ENCODE measurements at places on chromosomes 2 and 18.

DNA sequence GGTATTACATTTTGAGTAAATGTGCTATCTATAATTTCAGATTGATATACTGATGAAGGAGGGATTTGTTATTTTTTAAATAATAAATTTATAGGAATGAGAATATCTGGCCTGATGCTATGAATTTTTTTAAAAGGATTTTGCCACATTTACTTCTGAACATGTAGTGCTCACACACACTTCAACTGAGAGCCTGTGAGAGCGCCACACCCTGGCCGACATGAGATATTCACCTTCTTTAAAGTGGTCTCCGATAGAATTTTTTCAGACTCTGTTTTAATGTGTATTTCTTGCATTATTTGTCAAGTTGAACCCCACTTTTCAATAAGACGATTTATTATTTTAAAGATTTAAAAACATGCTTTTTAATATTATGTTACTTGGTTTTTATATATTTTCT, 813.3 kb downstream of the DCC start:
- no peak for DNase-seq

- no peak for DNase-seq
Observed at GRCh38 chr18:58242435-58242834, 198.4 kb downstream of the NEDD4L start.

DNA sequence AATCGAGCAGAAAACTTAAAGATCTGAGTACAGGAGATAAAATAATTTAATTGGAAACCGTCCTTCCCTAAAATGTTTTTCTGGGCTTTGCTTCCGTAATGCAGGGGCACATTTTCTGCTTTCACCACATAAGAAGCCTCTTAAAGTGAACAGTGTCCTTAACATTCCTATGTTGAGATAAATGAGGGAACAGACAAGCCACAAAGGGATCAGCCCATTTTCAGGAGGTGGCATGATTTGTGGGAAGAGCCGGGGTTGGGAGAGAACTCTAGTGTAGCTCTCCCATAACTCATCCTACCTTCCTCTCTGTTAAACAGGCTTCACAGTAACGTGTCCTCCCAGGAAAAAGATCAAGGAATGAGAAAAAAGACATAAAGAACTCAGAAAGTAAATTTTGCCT, 56.9 kb upstream of the ACVR1C start:
- DNase-seq = no peak

- no peak for DNase-seq
Observed at GRCh38 chr2:86697551-86698104, 22.5 kb upstream of the RMND5A start.

DNA sequence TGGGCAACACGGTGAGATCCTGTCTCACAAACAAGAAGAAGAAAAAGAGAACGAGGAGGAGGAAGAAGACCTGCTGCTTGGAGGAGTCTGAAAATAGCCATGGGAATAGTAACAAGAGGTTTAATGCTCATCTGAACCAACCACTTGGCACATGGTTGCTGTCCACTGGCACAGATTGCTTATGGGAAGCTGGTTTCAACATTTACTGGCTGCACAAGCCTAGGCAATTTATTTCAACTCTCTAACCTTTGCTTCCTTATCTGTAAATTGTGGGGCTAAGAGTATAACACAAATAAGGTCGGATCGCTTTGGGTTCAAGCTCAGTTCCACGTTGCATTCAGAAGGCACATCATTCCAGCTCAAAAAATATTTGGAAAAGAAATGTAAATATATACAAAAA, 14.2 kb upstream of the RHOB start:
- no peak for DNase-seq

- DNase-seq = no peak
Observed at GRCh38 chr18:35397976-35398375, 20.8 kb upstream of the ZNF396 start.

DNA sequence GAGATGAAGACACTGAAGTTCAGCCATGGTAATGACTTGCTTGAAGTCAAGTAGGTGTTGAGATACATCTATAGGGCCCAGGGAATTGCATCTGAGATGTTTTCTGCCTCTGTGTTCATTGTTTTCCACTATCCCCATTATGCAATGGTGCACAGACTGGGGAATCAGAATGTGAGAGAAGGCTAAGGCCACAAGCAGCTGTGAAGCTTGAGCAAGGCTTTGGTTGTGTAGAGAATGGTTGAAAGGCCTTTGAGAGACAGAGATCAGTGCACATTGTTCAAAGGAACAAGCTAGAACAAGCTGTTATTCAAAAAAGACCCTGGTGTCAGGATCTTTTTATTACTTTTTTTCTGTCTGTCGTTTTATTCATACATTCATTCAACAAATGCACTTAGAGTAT, 82.3 kb downstream of the MYO1B start:
- no peak for DNase-seq

DNA sequence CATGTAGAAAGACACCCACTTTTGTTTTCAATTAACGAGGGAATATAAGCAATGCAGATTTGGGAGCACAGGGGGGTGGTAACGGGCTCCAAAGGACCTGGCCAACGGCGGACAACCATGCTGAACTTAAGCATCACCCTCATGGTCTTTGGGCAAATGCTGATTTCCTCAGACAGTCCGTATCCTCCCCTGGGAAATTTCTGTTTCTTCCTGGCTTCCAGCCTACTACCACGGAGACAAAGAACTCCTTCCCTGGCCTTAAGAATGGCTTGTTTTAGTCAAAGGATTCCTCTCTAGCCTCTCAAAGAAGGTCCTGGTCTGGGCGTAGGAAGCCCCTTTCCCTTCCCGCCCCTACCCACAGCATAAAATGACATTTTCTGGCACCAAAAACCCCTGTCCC, 34.3 kb downstream of the EN1 start:
- no peak for DNase-seq

- no peak for DNase-seq
Observed at GRCh38 chr2:77977471-77978063, 455.4 kb upstream of the LRRTM4 start.

DNA sequence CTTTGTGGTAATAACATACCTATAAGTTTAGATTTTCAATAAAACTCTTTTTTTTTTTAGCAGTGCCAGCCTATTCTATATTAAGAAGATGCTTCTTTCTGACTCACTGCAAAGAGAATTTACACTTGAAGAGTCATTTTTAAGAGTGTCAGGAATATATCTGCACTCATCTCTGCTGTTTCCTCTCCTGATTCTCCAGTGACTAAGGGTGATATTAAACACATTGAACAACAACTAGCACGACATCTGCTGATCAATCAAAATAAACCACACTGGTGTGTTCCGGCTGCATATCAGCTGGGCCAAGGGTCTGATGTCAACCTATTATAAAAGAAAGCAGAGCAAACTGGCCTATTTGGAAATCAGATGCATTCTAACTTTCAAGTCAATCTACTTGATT, 15.0 kb downstream of the RAB27B start:
- no peak for DNase-seq

- DNase-seq = no peak
Observed at GRCh38 chr18:39911716-39912115, 2043.3 kb upstream of the PIK3C3 start.

- no peak for DNase-seq
Observed at GRCh38 chr18:45270289-45270771, 344.9 kb upstream of the SLC14A2 start.

DNA sequence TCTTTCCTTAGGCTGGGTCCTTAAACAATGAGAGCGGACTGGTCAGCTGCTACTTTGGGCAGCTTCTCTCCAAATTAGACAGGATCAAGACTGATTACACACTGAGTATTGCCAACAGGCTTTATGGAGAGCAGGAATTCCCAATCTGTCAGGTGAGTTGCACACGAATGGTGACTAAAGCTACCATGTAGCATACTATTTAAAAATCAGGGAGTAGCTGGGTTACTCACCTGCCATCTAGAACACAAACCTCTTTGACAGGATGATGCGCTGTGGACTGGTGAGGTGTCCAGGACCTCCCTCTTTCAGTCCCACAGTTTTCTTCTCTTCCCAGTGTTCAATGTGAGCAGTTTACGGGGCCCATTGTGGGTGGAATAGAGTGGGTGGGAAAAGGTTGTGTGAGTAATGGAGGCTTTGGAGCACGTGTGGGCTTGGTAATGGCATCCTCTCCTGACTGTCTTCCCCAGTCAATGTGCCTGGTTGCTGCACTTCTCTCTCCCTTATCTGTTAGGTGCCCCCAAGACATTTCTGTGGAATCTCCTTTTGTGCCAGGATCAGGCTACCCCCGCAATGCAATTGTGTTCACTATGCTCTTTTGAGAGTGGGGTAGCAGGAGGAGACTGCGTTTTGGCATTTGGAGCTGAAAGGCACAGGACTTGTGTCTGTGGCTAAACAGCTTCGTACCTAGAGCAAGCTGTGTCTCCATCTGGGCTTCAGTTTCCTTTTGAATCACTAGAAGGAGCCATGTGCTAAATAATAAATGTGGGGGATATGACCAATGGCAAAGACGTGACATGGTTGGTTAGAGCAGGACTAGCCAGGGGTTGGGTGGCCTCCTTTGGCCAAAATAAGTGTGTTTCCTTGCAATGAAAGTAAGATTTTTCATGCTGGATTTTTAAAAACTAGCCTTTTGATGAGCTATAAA, 17.7 kb downstream of the SERPINB12 start:
- no peak for DNase-seq

- no peak for DNase-seq
Observed at GRCh38 chr2:235494716-235495372, 1.0 kb downstream of the AGAP1 start.

- DNase-seq = no peak
Observed at GRCh38 chr2:201404699-201405280, 46.5 kb downstream of the TRAK2 start.

DNA sequence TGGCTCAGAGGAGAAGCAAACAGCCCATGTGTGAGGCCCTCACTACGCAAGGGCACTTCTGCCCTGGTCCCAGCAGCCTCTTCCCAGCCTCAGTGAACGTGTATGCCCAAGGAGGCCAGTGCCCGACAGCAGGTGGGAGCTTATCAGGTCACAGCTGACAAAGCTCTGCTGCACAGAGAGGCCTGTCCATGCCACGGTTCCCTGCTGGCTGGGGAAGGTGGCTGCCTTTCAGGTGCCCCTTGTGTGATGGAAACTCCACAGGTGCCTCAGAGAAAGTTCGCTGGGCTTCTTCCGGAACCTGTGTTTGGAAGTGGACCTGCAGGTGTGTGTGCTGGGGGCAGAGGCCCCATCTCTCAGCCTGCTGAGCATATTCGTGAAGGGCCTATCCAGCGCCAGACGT, 47.3 kb downstream of the EDAR start:
- DNase-seq = no peak

GRCh38 chr2:43438342-43438741, 157.5 kb downstream of the THADA start:
- DNase-seq = no peak
